Activated naive CD4-positive, alpha-beta T cell treated with anti-CD3 and anti-CD28 coated beads, Interleukin-2, amount 50 U/mL, for 16 hours (primary cell): ENCODE measurements at places on chromosomes 1 and 21.

- DNase-seq, result no peak
These were observed 47.4 kb upstream of the RAB4A start for GRCh38 chr1:229223498-229223897.

GRCh38 chr1:219463636-219464035 lies 149.3 kb downstream of the ZC3H11B start:
- no peak for DNase-seq

DNA sequence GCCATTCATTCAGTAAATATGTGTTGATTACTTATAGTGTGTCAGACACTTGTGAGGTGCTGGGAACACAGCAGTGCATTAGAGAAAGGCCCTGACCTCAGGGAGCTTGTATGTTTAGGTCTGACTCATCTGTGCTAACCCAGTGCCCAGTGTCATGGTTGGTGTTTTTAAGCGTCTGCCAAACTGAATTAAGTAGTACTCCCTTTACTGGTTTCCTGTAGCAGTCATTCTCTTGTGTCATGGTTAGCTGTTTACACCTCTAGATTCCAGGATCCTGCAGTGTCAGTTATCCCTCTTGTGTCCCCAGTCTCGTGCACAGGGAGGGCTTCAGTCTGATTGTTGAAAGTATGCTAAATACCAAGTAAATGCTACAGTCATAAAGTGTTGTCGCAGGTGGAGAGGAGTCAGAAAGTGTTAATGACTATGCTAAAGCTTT lies 14.2 kb downstream of the UCK2 start:
- DNase-seq, result no peak

DNA sequence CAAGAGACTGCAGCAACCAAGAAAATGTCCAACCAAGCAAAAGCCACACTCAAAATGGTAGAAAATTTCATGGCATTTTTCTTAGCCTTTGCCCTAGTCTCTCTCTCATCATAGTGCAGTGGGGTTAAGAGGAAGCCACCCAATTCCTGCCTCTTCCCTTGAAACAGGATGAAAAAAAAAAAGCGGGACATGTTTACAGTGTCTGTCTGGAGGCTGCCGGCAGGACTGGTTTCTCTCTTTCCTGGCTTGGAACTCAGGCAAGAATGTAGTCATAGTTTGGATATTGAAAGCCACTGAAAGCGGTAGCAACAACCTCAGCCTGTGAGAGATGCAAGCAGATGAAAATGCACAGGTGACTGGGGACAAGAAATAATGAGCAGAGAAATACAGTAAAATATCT lies 13.3 kb upstream of the TNFSF18 start:
- DNase-seq, result no peak

GRCh38 chr1:178277793-178278530 lies 184.1 kb downstream of the RASAL2 start:
- DNase-seq, result no peak

DNA sequence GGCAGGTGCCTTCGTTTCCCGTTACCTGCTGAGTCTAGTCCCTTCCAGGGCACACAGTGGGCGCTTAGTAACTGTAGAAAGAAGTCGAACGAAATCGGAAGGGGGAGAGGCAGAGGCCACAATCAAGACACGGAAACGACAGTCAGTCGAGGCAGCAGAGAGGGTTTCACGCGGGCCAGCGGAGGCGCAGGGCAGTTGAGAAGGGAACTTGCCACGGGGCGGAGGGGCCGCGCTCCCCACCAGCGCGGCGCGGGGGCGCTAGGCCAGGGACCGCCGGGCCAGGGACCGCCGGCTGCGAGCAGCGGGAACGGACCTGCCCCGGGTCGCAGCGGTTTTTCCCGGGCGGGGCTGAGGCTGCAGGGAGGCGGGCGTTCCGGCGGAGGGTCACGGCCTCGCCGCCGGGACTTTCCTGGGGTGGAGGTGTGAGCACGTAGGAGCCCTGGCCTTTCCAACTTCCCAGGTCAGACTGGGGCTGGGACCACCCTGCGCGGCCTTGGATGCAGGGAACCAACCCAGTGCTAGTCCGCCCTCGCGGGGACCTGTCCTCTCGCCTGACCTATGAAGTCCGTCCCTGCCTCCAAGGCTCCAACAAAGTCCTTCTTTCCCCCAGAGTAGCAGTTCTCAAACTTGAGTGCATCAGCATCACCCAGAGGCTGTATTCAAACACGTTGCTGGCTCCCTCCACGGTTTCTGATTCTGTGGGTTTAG lies 150.1 kb upstream of the FGGY start:
- peak; percentile 27 for DNase-seq

GRCh38 chr1:182631053-182631677 lies 27.0 kb upstream of the RGS16 start:
- no peak for DNase-seq

GRCh38 chr1:164880199-164880598 lies 321.2 kb downstream of the PBX1 start:
- no peak for DNase-seq

DNA sequence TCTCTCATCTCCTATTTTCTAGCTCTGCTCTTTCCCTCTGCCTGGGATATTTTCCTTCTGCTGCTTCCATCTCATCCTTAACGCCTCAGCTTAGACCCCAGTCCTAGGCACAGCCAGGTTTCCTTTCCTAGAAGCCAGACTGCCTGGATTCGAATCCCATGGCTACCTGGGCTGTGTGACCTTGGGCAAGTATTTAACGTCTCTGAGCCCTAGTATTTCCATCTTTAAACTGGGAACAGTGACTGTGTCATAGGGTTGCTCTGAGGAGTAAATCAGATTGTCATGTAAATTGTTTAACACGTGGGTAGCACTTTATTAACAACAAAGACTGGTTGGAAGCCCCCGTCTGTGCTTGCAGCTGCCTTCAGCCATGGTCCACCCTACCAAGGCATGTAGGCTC lies 18.4 kb downstream of the DHRS3 start:
- DNase-seq, result no peak
